CD4-positive, CD25-positive, alpha-beta regulatory T cell (primary cell): ENCODE measurements at places on chromosomes 1 and 21. TPM values are rescaled to one million over a fixed set of nuclear protein-coding genes. Genes with fewer than 3 reads are reported as not detected.
A peak's percentile ranks its signal among the peaks of the same experiment; 100 is the strongest.

GRCh38 chr1:39189592-39190041, 14.9 kb upstream of the MACF1 start:
- no peak overlapping the region for H3K4me3 ChIP-seq
- H3K27ac ChIP-seq = no peak overlapping the region
- no peaks in the 10 kb centered on the region for H3K27me3 ChIP-seq
- H3K4me1 ChIP-seq = peaks cover 44% of the 10 kb centered on the region

DNA sequence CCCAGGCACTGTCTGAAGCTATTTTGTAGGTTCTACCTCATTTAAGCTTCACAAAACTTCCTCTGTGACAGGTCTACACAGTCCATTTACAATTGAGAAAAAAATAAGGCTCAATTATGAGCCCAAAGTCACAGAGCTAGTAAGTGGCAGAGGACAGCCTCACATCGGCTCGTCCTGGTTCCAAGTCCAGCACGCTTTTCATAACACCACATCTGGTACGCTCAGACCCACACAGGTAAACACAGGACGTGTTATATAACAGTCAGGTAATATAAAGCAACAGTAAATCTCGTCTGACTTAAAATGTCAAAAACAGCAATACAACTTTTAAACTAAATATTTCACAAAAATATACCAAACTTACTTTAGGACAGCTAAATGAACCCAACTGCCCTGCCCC, 13.1 kb downstream of the JAK1 start:
- H3K4me1 ChIP-seq = peaks cover 93% of the 10 kb centered on the region
- no peaks in the 10 kb centered on the region for H3K27me3 ChIP-seq
- H3K27ac ChIP-seq = peak overlapping the region; percentile 16
- H3K36me3 ChIP-seq = peaks cover 7% of the 10 kb centered on the region

DNA sequence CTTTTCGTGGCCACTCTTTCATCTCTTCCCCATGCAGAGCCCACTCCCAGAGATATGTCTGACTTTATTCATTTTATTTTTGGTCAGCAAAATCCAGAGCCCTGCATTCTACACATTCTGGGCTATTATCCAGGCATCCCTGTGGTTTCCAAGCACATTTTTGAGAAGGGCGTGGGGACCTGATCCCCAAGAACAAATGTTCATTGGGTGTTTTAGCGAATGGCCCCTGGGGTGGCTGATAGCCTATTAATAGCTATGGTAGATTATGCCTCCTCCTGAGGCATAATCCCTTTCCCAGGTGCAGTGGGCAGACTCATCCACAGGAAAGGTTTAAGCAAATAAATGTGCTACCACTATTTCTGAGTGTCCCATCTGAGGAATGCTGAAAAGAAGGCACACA, 511.8 kb upstream of the USP24 start:
- H3K27ac ChIP-seq = no peak overlapping the region
- no peaks in the 10 kb centered on the region for H3K36me3 ChIP-seq
- DNase-seq = no peak
- H3K27me3 ChIP-seq = no peaks in the 10 kb centered on the region
- no peak overlapping the region for H3K4me3 ChIP-seq
- H3K4me1 ChIP-seq = no peaks in the 10 kb centered on the region

DNA sequence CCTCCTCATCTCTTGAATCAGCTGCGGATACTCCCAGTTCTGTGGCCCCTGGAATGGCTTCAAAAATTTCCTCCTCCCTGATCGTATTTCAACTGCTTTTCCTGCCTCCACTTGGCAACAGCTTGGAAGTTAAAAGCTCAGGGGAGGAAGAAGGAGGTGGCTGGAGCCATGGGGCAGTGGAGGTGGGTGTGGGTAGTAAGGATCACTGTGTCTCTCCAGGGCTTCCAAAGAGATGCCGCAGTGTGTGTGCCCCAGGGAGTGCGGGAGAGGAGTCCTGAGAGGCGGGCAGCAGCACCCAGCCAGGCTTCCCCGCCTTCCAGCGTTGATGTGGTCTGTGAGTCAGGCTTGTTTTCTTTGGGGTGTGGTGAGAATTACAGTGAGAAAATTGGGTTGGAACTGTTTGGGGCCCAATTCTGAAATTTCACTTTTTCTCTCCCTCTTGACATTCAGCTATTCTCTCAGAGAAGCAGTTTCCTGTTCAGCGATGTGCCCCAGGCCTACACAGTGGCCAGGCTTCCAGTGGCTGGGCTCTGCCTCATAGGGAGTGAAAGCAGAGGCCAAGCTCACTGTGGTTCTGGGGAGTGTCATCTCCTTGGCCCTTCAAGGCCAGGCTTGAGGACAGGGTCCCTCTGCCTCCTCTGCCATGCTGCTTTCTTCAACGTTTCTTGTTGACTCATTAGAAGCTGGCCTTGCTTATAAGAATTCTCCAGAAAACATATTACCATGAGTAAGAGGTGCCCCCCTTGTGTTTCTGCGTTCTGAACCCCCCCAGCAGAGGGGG, 69.0 kb downstream of the PGM1 start:
- no peak for DNase-seq
- no peaks in the 10 kb centered on the region for H3K4me1 ChIP-seq
- no peaks in the 10 kb centered on the region for H3K27me3 ChIP-seq
- peaks cover 9% of the 10 kb centered on the region for H3K36me3 ChIP-seq
- no peak overlapping the region for H3K4me3 ChIP-seq

GRCh38 chr1:156911577-156912298, 8.7 kb upstream of the LRRC71 start:
- H3K27ac ChIP-seq = no peak overlapping the region
- H3K27me3 ChIP-seq = no peaks in the 10 kb centered on the region
- H3K4me3 ChIP-seq = no peak overlapping the region
- H3K4me1 ChIP-seq = no peaks in the 10 kb centered on the region

RPE65 gene
- not detected for total RNA-seq
